Stimulated activated CD4-positive, alpha-beta T cell treated with anti-CD3 and anti-CD28 coated beads, Interleukin-2, amount 100 ng/mL, for 24 hours (primary cell): ENCODE measurements at places on chromosomes 6 and 20.

- no peak for DNase-seq
Measured at GRCh38 chr6:139847457-139847813, 473.0 kb upstream of the CITED2 start.

DNA sequence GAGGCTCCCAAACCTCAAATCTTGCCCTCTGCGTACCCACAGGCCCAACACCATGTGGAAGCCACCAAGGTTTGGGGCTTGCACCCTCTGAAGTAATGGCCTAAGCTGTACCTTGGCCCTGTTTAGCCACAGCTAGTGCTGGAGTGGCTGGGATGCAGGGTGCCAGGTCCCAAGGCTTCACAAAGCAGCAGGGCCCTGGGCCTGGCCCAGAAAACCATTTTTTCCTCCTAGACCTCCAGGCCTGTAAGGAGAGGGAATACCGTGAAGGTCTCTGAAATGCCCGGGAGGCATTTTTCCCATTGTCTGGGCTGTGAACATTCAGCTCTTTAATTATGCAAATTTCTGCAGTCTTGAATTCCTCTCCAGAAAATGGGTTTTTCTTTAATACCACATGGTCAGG, 223.7 kb upstream of the CCN2 start:
- no peak for DNase-seq

DNA sequence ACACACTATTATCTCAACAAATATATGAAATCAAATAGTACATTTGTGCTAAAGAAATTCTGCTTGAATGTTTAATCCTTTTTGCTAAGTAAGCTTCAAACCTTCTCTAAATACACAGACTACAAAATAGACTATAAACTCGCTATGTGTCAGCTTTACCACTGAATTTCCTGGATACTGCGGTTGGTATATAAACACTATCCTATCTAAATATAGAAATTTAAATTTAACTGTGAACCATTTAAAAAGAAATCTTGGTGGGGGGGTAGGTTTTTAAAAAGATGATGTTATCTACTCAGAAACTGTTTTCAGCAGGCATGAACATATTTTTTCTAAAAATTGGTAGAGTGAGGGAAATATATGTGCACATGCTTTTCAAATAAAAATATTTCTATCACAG, 306.5 kb upstream of the RUNX2 start:
- no peak for DNase-seq

- DNase-seq = peak; percentile 22
Measured at GRCh38 chr20:34110745-34111641, 1.1 kb downstream of the EIF2S2 start.
